ENCODE measurements at places on chromosomes 2 and 18. TPM values are rescaled to one million over a fixed set of nuclear protein-coding genes. Genes with fewer than 3 reads are reported as not detected.

DNA sequence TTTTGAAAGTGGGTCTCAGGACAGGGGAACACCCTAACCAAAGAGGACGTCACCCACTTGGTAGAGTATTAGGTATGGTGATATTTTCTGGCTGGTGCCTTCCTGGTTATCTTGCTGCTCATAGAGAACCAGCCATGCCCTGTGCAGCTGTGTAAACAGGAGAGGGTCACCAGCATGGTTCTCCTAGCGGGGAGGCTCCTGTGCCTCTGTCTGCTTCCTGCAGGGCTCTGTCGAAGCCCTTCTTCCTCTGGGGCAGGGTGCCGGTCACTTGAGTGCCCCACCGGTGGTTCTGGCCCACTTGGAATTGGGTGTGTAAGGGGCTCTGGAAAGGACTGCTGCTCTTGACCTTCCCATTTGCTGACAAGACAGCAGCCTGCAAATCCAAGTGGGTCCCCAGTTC is 131.6 kb upstream of the MSH6 start:
- no peak overlapping the region for H3K27ac ChIP-seq
- no peaks in the 10 kb centered on the region for H3K27me3 ChIP-seq
- no peaks in the 10 kb centered on the region for H3K36me3 ChIP-seq
- H3K4me3 ChIP-seq = no peak overlapping the region
- no peaks in the 10 kb centered on the region for H3K4me1 ChIP-seq

- H3K27me3 ChIP-seq = peaks cover 12% of the 10 kb centered on the region
- DNase-seq = no peak
- H3K4me3 ChIP-seq = no peak overlapping the region
- no peak overlapping the region for H3K27ac ChIP-seq
These were observed 35.2 kb downstream of the CNGA3 start for GRCh38 chr2:98381494-98381893.

DNA sequence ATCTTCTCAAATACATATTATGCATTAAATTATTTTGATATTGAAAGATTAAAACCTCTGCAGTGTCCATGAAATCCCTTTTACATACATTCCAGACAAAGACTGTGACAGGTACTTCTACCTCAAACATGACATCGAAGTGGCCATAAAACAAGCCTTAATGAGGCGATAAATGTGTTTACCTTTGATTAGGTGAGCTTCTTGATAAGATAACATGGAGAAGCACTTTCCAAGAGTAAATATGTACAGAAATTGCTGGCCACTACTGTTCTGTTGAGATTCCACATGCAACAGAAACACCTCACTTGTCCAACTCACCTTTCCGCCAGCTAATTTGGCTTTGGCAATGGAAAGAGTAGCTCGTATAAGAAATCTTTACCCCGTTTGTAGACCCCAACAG is 55.2 kb downstream of the ZEB2 start:
- no peak overlapping the region for H3K4me3 ChIP-seq
- peaks cover 5% of the 10 kb centered on the region for H3K27me3 ChIP-seq
- H3K4me1 ChIP-seq = peaks cover 3% of the 10 kb centered on the region
- no peak overlapping the region for H3K27ac ChIP-seq
- no peak for DNase-seq
- H3K36me3 ChIP-seq = no peaks in the 10 kb centered on the region

GRCh38 chr18:36734596-36734995 is 94.2 kb downstream of the TPGS2 start:
- no peak overlapping the region for H3K4me3 ChIP-seq
- no peak for DNase-seq
- H3K27ac ChIP-seq = no peak overlapping the region
- H3K27me3 ChIP-seq = no peaks in the 10 kb centered on the region
- no peaks in the 10 kb centered on the region for H3K36me3 ChIP-seq

- peaks cover 22% of the 10 kb centered on the region for H3K27me3 ChIP-seq
- H3K27ac ChIP-seq = no peak overlapping the region
- H3K4me3 ChIP-seq = no peak overlapping the region
- no peaks in the 10 kb centered on the region for H3K4me1 ChIP-seq
These were observed 164.9 kb downstream of the GFPT1 start for GRCh38 chr2:69221960-69222751.

DNA sequence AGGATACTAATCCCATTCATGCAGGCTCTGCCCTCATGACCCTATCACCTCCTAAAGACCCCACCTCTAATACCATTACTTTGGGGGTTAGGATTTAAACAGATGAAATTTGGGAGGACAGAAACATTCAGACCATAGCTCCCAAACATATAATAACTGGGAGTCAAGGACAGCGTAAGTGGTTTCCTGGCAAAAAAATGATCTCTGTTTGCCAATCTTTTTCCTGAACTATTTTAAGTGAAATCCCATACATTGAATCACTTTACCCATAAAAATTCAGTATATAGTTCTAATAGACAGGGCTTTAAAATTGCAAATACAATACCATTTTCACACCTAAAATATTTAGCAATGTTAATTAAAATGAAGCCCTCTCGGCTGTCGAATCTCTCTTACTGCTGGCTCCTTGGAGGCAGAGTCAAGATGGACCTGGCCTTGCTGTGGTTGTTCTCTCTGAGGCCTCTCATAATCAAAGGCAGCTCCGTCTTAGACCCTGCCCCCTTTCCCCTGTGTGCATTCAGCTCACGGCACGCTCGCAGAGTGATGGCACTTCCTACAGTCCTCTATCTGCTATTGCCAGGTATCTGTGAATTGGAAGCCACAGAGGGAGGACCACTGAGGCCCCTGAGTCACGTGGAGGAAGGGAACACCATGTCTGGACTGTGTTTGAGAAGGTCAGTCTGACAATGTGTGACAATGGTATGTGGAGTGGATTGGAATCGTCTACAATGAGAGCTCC is 132.3 kb downstream of the UXS1 start:
- H3K36me3 ChIP-seq = peaks cover 20% of the 10 kb centered on the region
- no peak for DNase-seq
- no peak overlapping the region for H3K4me3 ChIP-seq
- H3K27ac ChIP-seq = no peak overlapping the region
- H3K4me1 ChIP-seq = peaks cover 42% of the 10 kb centered on the region
- peaks cover 26% of the 10 kb centered on the region for H3K27me3 ChIP-seq

- H3K36me3 ChIP-seq = no peaks in the 10 kb centered on the region
- H3K4me1 ChIP-seq = no peaks in the 10 kb centered on the region
- no peak overlapping the region for H3K27ac ChIP-seq
- H3K4me3 ChIP-seq = no peak overlapping the region
These were observed 393.1 kb upstream of the LYPD1 start for GRCh38 chr2:133062931-133063665.

DNA sequence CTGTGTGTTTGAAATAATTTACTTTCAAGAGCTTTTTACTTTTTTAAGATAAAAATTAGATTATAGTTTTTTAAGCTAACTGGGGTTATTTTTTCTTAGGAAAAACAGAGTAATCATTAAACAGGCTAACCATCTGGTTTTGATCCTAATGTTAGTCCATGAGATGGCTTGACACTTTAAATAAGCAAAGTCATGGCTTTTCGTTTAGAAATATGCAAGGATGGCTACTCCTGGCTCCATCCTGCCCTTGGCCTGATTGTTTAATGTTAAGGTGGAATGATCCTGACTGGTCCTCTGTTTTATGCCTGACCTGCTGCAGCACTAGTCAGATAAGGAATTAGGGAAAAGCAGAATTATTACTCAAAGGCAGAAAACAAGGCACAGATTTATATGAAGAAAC is 39.7 kb upstream of the PNPT1 start:
- H3K4me1 ChIP-seq = no peaks in the 10 kb centered on the region
- no peaks in the 10 kb centered on the region for H3K36me3 ChIP-seq
- peaks cover 2% of the 10 kb centered on the region for H3K27me3 ChIP-seq
- H3K4me3 ChIP-seq = no peak overlapping the region
- DNase-seq = no peak

Gene ZNF396
- 0.50 TPM for total RNA-seq

All from activated CD4-positive, alpha-beta T cell treated with anti-CD3 and anti-CD28 coated beads, Interleukin-2, amount 10 ng/mL, durations not matched to agents 7 days and 5 days (primary cell).